Transverse colon (tissue), 4 donors: ENCODE measurements at places on chromosomes 7 and 10. TPM values are rescaled to one million over a fixed set of nuclear protein-coding genes. Genes with fewer than 3 reads are reported as not detected.

Gene GCK
- total RNA-seq: 0.96 TPM

GRCh38 chr7:76071316-76072242, 23.7 kb downstream of the MDH2 start:
- H3K4me3 ChIP-seq: no peak overlapping the region
- peaks cover 7% of the 10 kb centered on the region for H3K4me1 ChIP-seq
- peak overlapping the region; percentile 78 for H3K27ac ChIP-seq
- no peaks in the 10 kb centered on the region for H3K27me3 ChIP-seq

GRCh38 chr10:128095753-128096469, 30.3 kb downstream of the MKI67 start:
- no peak overlapping the region for H3K4me3 ChIP-seq
- no peak for DNase-seq
- no peak overlapping the region for H3K27ac ChIP-seq
- H3K36me3 ChIP-seq: no peaks in the 10 kb centered on the region
- no peaks in the 10 kb centered on the region for H3K4me1 ChIP-seq

Gene GALNT17
- total RNA-seq: 6.4 TPM

DNA sequence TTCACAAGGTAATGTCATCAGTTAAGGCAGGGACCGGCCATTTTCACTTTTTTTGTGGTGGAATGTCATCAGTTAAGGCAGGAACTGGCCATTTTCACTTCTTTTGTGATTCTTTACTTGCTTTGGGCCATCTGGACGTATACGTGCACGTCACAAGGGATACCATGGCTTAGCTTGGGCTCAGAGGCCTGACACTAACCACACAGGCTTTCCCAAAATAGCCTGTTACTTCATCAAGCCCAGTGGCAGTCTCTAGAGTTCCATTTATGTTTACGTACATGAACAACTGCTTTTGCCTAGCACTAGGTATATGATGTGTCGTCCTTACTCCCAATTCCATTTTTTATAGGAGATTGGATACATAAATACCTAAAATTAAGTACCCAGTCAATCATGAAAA, 237.9 kb downstream of the C7orf25 start:
- no peaks in the 10 kb centered on the region for H3K36me3 ChIP-seq
- H3K4me3 ChIP-seq: no peak overlapping the region
- no peak for DNase-seq
- H3K27me3 ChIP-seq: no peaks in the 10 kb centered on the region
- H3K27ac ChIP-seq: no peak overlapping the region

DNA sequence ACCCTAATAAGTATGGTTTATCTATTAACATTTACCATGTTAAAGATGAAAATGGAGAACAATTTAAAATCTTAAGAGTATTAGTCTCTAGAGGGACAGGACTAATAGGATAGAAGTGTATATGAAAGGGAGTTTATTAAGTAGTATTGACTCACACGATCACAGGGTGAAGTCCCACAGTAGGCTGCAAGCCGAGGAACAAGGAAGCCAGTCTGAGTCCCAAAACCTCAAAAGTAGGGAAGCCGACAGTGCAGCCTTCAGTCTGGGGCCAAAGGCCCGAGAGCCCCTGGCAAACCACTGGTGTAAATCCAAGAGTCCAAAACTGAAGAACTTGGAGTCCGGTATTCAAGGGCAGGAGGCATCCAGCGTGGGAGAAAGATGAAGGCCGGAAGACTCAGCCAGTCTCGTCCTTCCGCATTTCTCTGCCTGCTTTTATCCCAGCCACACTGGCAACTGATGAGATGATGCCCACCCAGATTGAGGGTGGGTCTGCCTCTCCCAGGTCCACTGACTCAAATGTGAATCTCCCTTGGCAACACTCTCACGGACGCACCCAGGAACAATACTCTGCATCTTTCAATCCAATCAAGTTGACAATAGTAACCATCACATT, 140.8 kb upstream of the FAM20C start:
- H3K27ac ChIP-seq: no peak overlapping the region
- no peak overlapping the region for H3K4me3 ChIP-seq
- no peaks in the 10 kb centered on the region for H3K4me1 ChIP-seq
- no peaks in the 10 kb centered on the region for H3K36me3 ChIP-seq
- H3K27me3 ChIP-seq: no peaks in the 10 kb centered on the region
- DNase-seq: peak; percentile 1

GRCh38 chr7:142503036-142503435, 245.2 kb upstream of the PRSS58 start:
- no peak for DNase-seq
- H3K27ac ChIP-seq: no peak overlapping the region
- H3K27me3 ChIP-seq: no peaks in the 10 kb centered on the region
- H3K4me3 ChIP-seq: no peak overlapping the region
- peaks cover 40% of the 10 kb centered on the region for H3K4me1 ChIP-seq

- no peaks in the 10 kb centered on the region for H3K4me1 ChIP-seq
- H3K27ac ChIP-seq: no peak overlapping the region
- H3K27me3 ChIP-seq: no peaks in the 10 kb centered on the region
- no peak overlapping the region for H3K4me3 ChIP-seq
Observed at GRCh38 chr10:78706256-78706655, 362.5 kb upstream of the ZMIZ1 start.

GRCh38 chr10:46557319-46558121, 1.1 kb upstream of the GPRIN2 start:
- DNase-seq: peak; percentile 23
- H3K36me3 ChIP-seq: no peaks in the 10 kb centered on the region
- H3K27me3 ChIP-seq: peaks cover 48% of the 10 kb centered on the region
- H3K27ac ChIP-seq: no peak overlapping the region

Gene IRF5
- total RNA-seq: 8.6 TPM

DNA sequence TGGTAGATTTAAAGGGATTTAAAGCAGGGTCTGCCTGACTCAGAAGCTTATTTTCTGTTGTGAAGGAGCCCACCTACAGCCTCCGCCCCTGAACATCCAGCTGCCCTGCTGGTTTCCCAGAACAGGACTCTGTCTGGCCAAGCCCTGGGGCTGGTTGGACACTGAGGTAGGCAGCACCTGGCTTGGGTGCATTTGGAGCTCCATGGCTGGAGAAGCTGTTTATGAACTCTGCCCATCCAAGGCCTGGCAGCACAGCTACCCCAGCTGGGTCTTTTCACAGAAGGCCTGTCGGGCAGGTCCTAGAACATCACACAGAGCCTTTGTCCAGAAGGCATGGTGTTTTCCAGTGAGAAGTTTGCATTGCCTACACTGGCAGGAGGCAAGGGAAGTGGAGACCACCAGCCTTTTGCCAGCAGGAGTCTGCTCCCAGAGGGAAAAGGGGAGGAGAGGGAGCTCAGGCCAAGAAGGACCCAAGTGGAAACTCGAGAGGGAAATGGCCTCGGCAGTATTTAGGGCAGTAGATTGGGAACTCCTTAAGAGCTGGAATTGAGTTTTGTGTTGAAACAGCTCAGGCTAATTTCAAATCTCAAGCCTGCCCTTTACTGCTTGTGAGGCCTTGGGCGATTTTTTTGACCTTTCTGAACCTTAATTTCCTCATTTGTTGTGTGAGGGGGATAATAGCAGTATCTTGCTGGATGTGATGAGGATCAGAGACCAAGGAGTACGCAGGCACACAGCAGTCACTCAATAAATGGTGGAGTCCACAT, 12.3 kb upstream of the PDCD4 start:
- no peaks in the 10 kb centered on the region for H3K36me3 ChIP-seq
- DNase-seq: no peak
- H3K27me3 ChIP-seq: no peaks in the 10 kb centered on the region
- peak overlapping the region; percentile 85 for H3K27ac ChIP-seq
- H3K4me1 ChIP-seq: peaks cover 51% of the 10 kb centered on the region

- no peak for DNase-seq
- H3K4me1 ChIP-seq: no peaks in the 10 kb centered on the region
- no peak overlapping the region for H3K27ac ChIP-seq
- no peaks in the 10 kb centered on the region for H3K36me3 ChIP-seq
- H3K4me3 ChIP-seq: no peak overlapping the region
Observed at GRCh38 chr7:28643188-28643569, 230.9 kb downstream of the CREB5 start.

DNA sequence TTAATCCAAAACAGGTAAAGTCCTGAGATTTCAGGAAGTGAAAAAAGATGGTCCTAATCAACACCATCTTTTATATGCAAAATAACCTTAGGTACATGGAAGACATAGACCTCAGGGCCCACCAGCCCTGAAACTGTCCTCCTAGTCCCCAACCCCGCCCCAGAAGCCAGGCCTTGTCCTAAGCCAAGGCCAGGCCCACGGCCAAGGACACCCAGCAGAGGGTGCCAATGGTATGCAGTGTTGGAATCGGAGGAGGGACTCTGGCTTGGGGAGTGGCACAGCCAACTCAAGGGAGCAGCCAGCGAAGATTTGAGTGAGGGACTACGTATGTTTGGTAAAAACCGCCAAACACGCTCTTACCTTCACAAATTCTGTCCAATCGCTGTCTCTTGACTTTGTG, 96.7 kb downstream of the ZRANB1 start:
- H3K4me1 ChIP-seq: peaks cover 23% of the 10 kb centered on the region
- no peaks in the 10 kb centered on the region for H3K27me3 ChIP-seq
- H3K27ac ChIP-seq: peak overlapping the region; percentile 57
- DNase-seq: peak; percentile 70

Gene FAM171A1
- 29.2 TPM for total RNA-seq

GRCh38 chr10:110225441-110225755, 18.0 kb downstream of the MXI1 start:
- H3K4me1 ChIP-seq: peaks cover 52% of the 10 kb centered on the region
- peak overlapping the region; percentile 79 for H3K4me3 ChIP-seq
- no peak for DNase-seq
- no peaks in the 10 kb centered on the region for H3K27me3 ChIP-seq
- peaks cover 9% of the 10 kb centered on the region for H3K36me3 ChIP-seq

GRCh38 chr10:103578782-103579382, 85.4 kb downstream of the NEURL1 start:
- no peak overlapping the region for H3K4me3 ChIP-seq
- H3K4me1 ChIP-seq: peaks cover 23% of the 10 kb centered on the region
- DNase-seq: peak; percentile 63
- peak overlapping the region; percentile 34 for H3K27ac ChIP-seq
- no peaks in the 10 kb centered on the region for H3K36me3 ChIP-seq
- no peaks in the 10 kb centered on the region for H3K27me3 ChIP-seq

GRCh38 chr7:100430493-100431285, 1.1 kb downstream of the MEPCE start:
- peaks cover 36% of the 10 kb centered on the region for H3K4me1 ChIP-seq
- no peaks in the 10 kb centered on the region for H3K27me3 ChIP-seq
- peak overlapping the region; percentile 72 for H3K4me3 ChIP-seq
- peak; percentile 29 for DNase-seq
- H3K27ac ChIP-seq: peak overlapping the region; percentile 100
- H3K36me3 ChIP-seq: no peaks in the 10 kb centered on the region

DNA sequence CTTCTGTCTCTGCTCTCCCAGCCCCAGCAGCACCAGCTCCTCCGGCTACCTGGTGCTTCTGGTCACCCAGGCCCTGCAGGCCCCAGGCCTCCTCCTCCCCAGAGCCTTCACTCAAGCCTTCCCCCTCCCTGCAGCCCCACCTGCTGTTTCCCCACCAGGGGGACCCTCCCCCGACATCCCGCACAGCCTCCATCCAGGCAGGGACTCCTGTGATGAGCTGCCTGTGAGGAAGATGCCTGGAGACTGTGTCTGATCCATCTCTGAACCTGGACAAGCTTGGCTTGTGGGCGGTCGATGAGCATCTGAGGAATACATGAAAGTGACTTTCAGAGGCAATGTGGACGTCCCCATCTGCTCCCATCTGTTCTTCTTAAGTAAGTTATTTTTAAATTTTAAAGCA, 45.0 kb downstream of the RAMP3 start:
- H3K27ac ChIP-seq: no peak overlapping the region
- no peaks in the 10 kb centered on the region for H3K36me3 ChIP-seq
- H3K27me3 ChIP-seq: no peaks in the 10 kb centered on the region
- H3K4me3 ChIP-seq: no peak overlapping the region
- no peak for DNase-seq

DNA sequence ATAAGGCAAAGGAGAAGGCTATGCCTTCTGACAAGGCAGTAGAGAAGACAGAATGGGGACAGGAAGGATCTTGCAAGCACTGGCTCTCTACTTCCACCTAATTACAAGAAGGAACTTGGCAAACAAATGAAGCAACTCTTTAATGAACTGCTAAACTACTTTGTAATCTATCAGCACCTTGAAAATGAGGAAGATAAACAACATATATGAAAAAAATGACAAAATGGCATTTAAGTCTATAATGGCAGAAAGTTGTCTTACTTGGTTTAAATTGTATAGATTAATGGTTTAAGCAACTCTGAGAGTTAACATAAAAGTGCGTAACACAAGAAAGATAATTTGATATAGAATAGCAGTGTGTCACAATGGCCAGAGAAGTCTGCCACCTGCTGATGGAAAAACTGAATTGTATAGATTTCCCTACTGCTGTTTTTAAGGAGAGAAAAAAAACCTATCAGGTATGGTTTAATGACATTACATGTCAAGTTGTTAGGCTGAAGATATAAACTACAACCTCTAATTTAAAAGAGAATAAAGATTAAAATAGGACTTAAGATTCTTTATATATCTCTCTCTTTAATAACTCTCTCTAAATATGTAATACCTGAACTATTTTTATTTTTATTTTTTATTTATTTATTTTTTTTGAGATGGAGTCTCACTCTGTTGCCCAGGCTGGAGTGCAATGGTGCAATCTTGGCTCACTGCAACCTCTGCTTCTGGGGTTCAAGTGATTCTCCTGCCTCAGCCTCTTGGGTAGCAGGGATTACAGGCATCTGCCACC, 11.8 kb downstream of the NT5C3A start:
- peak overlapping the region; percentile 59 for H3K27ac ChIP-seq
- no peak overlapping the region for H3K4me3 ChIP-seq
- H3K36me3 ChIP-seq: no peaks in the 10 kb centered on the region

Gene TSC22D4
- 77.8 TPM for total RNA-seq

DNA sequence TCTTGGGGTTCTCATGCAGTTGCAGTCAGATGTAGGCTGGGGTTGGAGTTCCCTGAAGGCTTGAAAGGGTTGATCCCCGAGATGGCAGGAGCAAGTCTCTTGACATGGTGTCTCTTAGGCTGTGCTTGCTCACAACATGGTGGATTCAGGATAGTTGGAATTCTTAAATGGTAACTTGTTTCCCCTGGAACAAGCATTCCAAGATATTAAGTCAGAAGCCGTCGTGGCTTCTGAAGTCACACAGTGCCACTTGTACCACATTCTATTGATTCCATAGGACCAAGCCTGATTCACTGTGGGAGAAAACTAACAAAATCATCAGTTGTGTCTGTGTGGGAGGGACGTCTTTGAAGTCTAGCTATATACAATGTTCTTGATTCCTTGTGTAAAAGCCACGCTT, 3.5 kb upstream of the SLC35B4 start:
- no peaks in the 10 kb centered on the region for H3K36me3 ChIP-seq
- H3K4me1 ChIP-seq: peaks cover 6% of the 10 kb centered on the region
- H3K27me3 ChIP-seq: no peaks in the 10 kb centered on the region
- no peak for DNase-seq
- H3K27ac ChIP-seq: no peak overlapping the region

Gene TBL2
- 47.9 TPM for total RNA-seq

Gene ZNF853
- total RNA-seq: 8.8 TPM
